ENCODE measurements at places on chromosomes 6 and 20. TPM values are rescaled to one million over a fixed set of nuclear protein-coding genes. Genes with fewer than 3 reads are reported as not detected.

GRCh38 chr20:42894483-42894882, 295.2 kb downstream of the PTPRT start:
- DNase-seq = no peak

DNA sequence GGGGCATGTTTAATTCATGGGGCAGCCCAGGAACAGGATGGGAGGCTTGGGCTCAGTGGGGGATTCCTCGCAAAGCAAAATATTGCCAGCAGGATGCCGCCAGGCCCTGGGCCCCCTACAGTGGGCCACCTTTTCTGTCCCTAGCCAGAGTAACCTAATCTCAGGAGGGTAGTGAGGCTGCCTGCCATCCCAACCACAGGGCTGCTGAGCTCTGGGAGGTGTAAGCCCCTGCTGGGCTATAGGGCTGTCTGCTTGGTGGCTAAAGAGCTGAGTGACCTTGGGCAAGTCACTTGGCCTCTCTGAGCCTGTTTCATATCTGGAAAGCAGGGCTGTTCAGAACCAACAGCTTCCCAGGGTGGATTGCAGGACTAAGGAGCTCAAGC, 35.7 kb upstream of the CDH22 start:
- no peak for DNase-seq

Gene FOXS1
- total RNA-seq = 0.17 TPM

DNA sequence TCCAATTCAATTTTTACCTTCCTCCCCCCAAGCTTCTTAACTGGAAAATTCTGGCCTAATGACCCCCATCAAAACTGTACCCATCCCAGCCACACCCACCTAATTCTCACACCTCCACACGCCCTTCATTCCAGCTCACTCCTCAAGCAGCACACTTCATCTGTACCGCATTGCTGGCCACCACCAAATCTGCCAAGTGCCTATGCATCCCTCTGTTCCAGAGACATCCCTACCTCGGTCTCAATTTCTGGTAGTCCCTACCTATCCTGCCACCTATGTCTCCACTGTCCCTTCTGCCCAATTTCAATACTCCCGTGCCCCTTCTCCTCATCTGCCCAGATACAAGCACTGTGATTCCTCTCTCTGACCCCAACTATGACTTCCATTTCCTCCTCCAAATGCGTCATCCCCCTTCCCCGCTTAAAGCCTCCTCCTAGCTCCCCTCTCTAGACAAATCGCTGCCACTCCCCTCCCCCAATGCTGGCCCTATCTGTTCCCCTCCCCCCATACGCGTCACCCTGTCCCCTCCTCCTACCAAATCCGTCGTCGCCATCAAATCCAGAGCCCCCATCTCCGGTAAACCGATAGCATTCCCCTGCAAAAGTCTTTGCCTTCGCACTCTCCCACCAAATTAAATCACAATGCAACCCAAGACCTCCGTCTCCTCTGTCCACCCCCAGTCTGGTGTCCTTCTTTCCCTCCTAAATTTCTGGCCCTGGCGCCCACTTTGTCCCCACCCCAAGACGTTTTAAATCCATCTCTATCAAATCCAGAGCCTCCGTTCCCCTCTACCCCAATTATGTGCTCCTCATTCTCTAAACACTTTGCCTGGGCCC, 1.2 kb downstream of the MTCH1 start:
- DNase-seq = peak; percentile 76

Gene MAP1LC3A
- total RNA-seq = not detected

Gene ITPR3
- total RNA-seq = 32.5 TPM

DNA sequence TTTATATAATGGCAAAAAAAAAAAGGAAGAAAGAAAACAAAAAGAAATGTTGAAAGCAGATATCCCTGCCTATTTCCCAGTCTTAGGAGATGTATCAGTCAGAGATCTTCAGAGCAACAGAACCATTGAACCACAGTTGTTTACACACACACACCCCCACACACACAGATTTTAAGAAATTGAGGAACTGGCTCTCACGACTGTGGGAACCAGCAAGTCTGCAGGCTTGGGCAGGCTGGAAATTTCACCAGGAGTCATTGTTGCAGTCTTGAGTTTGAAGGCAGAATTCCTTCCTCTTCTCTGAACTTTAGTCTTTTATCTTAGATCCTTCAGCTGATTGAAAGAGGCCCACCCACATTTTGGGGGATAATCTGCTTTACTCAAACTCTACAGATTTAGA, 380.9 kb downstream of the CDKAL1 start:
- no peak for DNase-seq

DNA sequence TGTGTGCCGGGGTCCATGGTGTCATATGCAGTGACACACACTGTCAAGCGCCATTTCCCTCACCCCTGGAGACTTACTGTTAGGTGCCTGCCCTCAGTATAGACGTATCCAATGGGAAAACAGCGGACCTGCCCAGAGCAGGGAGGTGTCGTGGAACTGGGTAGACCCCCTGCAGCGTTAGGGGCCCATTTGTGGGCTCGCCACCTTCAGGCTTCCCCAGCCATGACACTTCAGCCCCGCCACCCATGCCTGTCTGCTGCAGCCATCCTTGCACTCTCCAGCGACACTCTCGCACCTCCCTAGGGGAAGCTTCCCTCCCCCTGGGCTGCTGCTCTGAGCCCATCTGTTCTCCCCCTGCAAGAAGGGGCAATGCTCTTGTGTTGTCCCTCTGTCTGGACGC, 43.2 kb downstream of the STK35 start:
- DNase-seq = no peak

DNA sequence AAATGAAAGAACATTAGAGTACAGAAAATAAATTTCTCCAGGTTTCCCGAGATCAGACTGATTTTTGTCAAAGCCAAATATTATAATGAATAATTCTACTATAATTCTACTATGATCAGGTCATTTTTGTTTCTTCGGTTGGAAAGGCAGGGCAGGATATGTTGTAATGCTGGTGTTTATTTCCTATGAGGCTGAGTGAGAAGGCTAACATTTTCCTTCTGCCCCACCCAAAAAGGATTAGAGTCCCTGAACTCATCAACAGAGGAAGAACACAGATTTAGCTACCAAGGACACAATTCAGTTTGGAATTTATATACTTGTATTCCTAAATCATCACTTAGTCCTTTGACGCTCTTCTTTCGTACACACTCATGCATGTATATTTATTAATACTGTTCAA, 318.9 kb downstream of the SYNE1 start:
- DNase-seq = peak; percentile 15

- DNase-seq = no peak
Measured at GRCh38 chr6:44264154-44265006, 971 bp downstream of the NFKBIE start.

GRCh38 chr6:119757467-119757866, 407.9 kb upstream of the MAN1A1 start:
- DNase-seq = no peak

DNA sequence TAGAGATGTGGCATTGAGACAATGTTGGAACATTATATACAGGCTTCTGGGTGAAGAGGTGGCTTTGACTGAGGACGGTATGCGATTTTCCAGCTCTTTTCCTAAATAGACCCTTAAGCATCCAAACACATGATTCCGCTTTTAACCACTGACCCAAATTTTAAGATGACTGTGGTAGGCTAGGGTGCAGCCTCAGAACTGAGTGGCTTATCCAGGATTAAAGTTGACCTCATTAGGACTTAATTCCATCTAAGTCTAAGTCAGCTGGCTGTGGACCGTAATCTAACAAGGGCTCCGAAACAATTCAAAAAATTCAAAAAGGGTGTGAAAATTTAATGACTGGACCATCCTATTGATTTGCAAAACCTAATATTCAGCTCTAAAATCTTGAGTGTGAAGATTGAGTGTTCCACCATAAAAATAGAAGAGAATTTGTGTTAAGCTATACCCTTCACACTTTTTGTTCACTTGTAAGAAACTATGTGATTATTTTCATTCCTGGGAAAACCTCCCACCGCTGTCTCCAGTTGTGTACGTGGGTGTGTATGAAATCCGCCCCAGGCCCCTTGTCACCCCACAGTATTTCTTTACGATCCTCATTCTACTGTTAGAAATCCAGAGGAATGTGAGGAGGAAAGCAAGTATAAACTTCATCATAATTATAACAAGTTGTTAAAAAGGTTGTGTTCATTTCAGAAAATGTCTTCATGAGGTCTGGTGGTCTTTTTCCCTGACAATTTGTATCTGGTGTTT, 2.7 kb downstream of the PCMTD2 start:
- DNase-seq = no peak

Gene ALDH8A1
- 0.03 TPM for total RNA-seq

Gene BCAS1
- 0.07 TPM for total RNA-seq

GRCh38 chr6:130203370-130203769, 19.4 kb downstream of the SAMD3 start:
- DNase-seq = no peak

DNA sequence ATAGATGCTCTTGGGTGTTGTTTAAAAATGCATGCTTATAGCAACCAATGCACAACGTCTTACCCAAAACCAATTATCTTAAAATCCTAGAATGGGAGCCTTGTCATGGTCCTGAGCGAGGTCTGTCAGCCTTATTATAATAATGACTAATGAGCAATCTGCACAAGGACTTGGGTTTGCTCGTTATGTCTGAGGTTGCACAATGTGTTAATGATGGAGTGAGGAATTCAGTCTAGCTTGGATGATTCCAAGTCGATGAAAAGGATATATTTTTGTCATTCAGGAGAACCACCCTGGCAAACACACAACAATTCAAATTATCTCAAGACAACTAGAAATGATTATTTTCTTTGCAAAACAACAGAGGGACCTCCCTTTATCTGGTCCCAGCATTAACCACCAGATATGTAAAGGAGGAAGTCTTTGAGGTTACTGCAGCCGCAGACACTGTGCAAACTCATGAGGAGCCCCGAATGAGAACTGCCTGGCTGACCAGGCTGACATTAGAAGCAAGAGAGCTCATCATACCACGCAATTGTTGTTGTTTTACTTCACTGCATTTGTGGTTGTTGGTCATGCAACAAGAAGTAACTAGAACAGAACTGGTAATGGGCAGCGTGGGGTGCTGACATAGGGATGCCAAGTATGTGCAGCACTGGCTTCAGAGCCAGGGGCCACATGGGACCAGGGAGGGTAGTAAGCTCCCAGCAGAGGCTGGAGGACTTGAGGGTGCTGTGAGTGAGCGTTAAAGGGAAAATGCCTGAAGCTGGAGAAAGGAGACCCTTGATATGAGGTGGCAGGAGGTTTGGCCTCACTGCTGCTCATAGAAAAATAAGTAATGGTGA, 488.3 kb downstream of the CDH26 start:
- no peak for DNase-seq

- no peak for DNase-seq
Measured at GRCh38 chr6:143200167-143200770, 139.6 kb downstream of the AIG1 start.

Gene IRAK1BP1
- 1.7 TPM for total RNA-seq

GRCh38 chr6:13454286-13455221, 32.8 kb downstream of the GFOD1 start:
- DNase-seq = peak; percentile 59

- DNase-seq = no peak
Measured at GRCh38 chr20:8421981-8422380, 289.9 kb downstream of the PLCB1 start.

- no peak for DNase-seq
Measured at GRCh38 chr20:32484225-32484957, 100.7 kb downstream of the NOL4L start.

- peak; percentile 71 for DNase-seq
Measured at GRCh38 chr6:125149256-125150144, 4.1 kb upstream of the TPD52L1 start.

- no peak for DNase-seq
Measured at GRCh38 chr20:50277460-50278376, 87.1 kb downstream of the CEBPB start.

GRCh38 chr20:53872081-53872541, 198.3 kb downstream of the BCAS1 start:
- no peak for DNase-seq

Gene TRIM40
- total RNA-seq = not detected

GRCh38 chr6:32983964-32984621, 15.7 kb downstream of the BRD2 start:
- no peak for DNase-seq

DNA sequence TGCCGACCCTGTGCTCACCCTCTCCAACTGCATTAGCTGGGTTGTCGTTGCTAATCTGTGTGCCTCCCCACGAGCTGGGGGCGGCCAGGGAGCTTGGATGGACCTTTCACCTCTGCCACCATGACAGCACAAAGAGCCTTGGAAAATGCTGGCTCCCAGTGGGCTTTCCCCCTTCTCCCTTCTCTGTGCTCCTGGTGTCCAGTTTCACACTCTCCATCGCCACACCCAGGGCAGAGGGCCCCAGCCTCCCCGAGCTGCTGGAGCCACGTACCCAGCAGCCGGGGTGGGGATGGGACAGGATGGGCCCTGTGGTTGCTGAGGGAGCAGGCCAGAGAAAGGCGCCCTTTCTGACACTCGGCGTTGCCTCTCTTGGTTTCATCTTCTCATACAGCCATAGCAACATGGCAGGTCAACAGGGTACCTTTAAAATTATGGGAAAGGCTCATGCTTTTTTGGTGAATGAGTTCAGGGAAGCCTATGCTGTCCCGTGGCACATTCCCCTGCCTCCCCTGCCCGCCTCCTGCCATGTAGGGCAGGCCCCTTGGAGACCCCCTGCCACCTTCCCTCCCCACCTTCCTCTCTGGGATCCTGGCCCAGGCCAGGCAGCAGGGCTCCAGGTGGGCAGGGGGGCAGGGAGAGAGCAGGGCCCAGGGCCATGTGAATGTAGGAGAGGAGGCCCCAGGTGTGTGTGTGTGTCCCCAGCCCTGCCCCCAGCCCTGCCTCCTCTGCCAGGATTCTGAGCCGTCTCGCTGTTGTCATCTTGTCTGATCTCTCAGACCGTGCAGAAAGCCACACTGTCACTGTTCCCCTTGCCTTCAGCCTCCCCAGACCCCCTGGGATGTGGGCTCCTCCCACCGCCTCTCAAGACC, 85.2 kb upstream of the CCDC167 start:
- no peak for DNase-seq

GRCh38 chr20:50969435-50969834, 10.8 kb downstream of the MOCS3 start:
- no peak for DNase-seq

GRCh38 chr6:51386347-51386836, 567.7 kb downstream of the TFAP2B start:
- no peak for DNase-seq

DNA sequence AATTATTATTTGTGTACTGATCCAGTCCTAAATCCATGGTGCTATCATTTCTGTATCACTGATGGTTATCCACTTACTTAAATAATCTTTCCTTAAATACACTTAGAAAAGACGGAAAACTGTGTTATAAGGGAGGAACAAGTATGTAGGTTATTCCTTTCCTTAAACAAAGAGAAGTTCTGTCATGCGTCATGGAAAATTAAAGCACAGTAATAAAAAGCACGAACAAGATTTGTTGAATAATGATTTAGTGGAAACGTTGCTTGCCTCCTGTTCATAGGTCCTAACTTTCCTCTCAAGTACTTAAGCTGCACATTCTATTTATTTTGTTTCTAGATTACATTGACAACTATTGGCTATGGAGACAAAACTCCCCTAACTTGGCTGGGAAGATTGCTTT, 120.4 kb downstream of the KHDC1L start:
- no peak for DNase-seq

DNA sequence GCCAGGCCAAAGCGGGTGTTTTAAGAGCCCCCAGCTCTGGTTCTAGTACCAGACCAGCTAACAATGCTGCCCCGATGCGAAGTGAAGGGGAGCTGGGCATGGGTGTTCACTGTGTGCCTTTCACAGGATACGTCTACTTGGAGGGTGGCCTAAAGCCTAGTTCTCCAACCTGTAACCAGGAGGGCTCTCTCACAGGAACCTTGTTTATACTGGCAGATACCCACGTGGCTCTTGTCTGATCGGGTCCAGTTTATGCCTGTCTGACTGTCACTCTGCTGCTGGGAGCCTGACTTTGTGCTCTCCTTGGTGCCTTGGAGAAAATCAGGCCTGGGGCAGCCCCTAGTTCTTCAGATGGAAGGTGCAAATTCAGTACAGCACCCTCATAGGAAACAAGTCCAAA, 60.2 kb upstream of the RNF144B start:
- no peak for DNase-seq

Gene ANGPT4
- 0.02 TPM for total RNA-seq

Measured in HT1080 (cell line).